ENCODE measurements at places on chromosomes 7 and 10.

DNA sequence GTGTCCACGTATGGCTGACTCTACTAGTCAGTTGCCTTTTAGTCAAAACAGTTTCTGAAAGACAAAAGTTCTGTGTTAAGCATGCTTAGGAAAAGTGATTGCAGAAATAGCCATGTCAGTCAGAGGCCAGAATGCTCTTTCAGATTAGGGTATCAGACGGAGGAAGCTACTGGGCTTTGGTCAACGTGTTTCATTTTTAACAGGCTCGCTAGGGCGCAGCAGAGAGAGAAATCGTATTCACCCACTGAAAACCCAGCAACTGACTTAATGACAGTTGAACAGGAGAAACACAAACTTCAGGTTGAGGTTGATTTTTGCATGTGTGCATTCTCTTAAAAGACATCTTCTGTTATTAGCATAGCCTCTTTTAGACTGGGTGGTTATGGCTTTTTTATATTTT is 322.6 kb upstream of the KIAA1217 start:
- H3K4me1 ChIP-seq, result no peaks in the 10 kb centered on the region
- no peak for DNase-seq
- H3K36me3 ChIP-seq, result no peaks in the 10 kb centered on the region
- H3K27ac ChIP-seq, result no peak overlapping the region
- no peak overlapping the region for H3K4me3 ChIP-seq

DNA sequence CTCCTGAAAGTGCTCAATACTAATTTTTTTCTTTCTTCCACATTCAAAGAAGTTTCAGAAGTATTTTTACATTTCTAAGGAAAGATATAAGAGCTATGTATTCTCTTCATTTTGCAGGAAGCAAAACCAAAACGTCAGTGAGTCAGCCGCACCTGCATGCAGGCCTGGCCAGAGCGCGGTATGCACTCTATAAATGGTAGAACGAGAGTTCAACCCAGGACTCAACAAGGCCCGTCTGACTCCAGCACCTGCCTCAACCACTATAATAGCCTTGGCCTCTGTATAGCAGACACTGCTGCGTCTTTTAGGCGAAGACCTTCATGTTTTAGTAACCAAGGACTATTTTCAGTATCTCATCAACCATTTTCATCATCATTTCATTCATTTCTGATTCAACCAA is 113.2 kb downstream of the KMT2E start:
- no peak overlapping the region for H3K4me3 ChIP-seq
- no peak for DNase-seq
- no peak overlapping the region for H3K27ac ChIP-seq
- H3K36me3 ChIP-seq, result 0 out of 2 replicates have a peak, but pooled peaks cover 4% of the 10 kb centered on the region
- H3K4me1 ChIP-seq, result peaks cover 4% of the 10 kb centered on the region
- no peaks in the 10 kb centered on the region for H3K27me3 ChIP-seq

DNA sequence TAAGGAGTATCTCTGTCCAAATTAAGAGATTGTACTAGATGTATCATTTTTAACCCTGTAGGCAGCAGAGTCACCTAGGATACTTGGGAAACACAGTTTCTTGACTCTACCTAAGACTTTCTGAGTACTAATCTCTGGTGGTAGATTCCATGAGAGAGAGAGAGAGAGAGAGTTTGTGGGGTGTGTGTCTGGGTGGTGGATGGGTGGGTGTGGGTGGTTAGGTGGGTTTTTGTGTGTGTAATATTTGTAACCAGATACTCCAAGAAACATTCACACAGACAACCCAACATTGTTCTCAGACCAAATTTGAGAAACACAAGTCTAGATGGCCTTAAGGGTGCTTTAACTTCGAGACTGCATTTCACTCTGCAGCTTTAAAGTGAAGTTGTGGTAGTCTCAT is 215.2 kb downstream of the PRKG1 start:
- DNase-seq, result no peak
- no peaks in the 10 kb centered on the region for H3K36me3 ChIP-seq
- no peak overlapping the region for H3K4me3 ChIP-seq
- peaks cover 8% of the 10 kb centered on the region for H3K4me1 ChIP-seq

DNA sequence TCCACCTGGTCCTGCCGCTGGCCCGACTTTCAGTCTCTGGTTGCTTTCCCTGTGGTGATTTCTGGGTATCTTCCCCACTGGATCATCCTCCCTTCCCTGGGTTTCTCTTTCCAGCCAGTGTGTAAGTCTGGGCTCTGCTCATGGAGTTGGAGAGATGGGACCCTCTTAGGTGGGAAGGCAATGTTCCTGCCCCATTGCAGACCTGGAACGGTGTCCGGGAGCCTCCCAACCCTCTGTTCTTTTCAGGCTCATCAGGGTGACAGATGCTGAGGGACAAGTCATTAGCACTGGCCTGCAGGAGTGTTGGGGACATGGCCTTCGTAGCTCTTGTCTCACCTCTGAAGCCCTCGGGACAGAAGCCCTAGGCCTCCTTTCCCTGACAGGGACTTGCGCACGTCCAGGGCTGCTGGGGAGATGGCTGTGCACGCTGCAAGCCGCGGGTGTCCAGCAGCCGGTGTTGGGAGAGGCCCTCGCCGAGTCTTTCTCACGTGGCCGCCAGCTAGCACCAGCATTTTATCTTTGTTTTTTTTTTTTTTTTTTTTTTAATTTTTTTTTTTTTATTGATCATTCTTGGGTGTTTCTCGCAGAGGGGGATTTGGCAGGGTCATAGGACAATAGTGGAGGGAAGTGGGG is 17.2 kb downstream of the ZNF783 start:
- no peak overlapping the region for H3K27ac ChIP-seq
- H3K4me3 ChIP-seq, result no peak overlapping the region
- H3K27me3 ChIP-seq, result no peaks in the 10 kb centered on the region
- peaks cover 17% of the 10 kb centered on the region for H3K36me3 ChIP-seq

DNA sequence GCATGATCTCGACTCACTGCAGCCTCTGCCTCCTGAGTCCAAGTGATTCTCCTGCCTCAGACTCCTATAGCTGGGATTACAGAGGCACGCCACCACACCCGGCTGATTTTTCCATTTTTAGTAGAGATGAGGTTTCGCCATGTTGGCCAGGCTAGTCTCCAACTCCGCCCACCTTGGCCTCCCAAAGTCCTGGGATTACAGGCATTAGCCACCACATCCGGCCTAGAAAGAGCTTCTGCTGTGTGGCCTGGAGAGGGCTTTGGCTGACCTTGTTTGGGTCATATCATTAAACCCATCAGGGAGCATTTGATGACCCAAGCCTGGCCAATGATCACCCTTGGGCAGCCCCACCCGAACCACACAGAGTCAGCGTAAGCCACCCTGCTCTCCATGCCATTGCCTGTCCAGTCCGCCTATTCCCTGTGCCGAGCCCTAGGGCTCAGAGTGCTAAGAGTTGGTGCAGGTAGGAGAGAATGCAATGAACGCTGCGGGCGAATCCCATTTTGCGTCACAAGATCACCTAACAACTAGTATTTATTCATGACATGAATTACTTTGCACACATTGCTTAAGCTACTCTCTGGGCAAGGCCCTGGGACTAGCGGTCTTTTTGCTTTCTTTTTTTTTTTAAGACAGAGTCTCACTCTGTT is 22.3 kb upstream of the GDI2 start:
- H3K27me3 ChIP-seq, result no peaks in the 10 kb centered on the region
- no peak overlapping the region for H3K4me3 ChIP-seq
- H3K36me3 ChIP-seq, result no peaks in the 10 kb centered on the region
- no peak for DNase-seq
- no peaks in the 10 kb centered on the region for H3K4me1 ChIP-seq

- peak; percentile 66 for DNase-seq
- H3K27me3 ChIP-seq, result no peaks in the 10 kb centered on the region
- H3K36me3 ChIP-seq, result no peaks in the 10 kb centered on the region
- H3K4me1 ChIP-seq, result peaks cover 9% of the 10 kb centered on the region
- peak overlapping the region; percentile 59 for H3K4me3 ChIP-seq
These were observed 162.3 kb downstream of the ZMYND11 start for GRCh38 chr10:297567-297966.

DNA sequence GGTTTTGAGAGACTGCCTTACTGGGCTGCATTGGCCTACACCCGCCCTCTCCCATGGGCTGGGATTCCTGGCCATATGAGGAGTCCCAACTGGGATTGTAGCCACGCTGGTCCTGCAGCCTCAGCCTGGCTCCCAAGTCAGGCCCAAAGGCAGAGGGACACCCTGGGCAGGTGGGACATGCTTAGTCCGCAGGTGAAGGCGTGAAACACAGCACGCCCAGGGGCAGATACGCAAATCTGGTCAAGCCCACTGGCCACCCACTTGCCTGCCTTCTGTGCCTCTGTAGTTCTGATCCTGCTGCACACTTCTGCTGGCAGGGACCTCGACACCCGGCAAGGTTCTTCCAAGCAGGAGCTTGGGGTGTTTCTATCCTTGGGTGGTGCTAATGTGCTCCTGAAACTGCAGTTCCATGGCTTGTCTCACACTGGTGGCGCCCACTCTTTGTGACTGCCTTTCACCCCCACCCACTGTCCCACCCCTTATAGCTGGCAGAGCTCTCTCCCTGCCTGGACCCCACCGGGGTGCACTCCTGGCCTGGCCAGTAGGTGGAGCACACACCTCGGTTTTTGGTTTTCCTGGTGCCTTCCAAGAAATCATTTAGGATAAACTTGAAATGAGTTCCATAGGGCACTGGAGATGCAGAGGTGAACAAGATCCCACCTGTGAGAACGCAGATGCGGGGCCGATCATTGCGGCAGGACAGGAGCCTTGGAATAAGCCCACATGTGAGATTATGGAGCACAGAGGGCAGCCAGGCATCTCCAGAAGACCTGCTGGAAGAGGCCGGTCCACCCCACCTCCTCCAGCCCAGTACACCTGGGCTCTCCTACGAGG is 47.9 kb downstream of the MKI67 start:
- H3K4me3 ChIP-seq, result no peak overlapping the region
- no peaks in the 10 kb centered on the region for H3K27me3 ChIP-seq
- DNase-seq, result peak; percentile 66
- no peaks in the 10 kb centered on the region for H3K36me3 ChIP-seq
- no peak overlapping the region for H3K27ac ChIP-seq

- H3K4me1 ChIP-seq, result peaks cover 34% of the 10 kb centered on the region
- H3K36me3 ChIP-seq, result no peaks in the 10 kb centered on the region
- peak overlapping the region; percentile 29 for H3K4me3 ChIP-seq
- DNase-seq, result peak; percentile 89
- H3K27me3 ChIP-seq, result no peaks in the 10 kb centered on the region
These were observed 43.7 kb downstream of the UNC5B start for GRCh38 chr10:71255808-71256660.

- peaks cover 8% of the 10 kb centered on the region for H3K4me1 ChIP-seq
- H3K36me3 ChIP-seq, result no peaks in the 10 kb centered on the region
- no peak for DNase-seq
- H3K4me3 ChIP-seq, result no peak overlapping the region
These were observed 104.4 kb upstream of the FAM3C start for GRCh38 chr7:121500360-121501058.

- H3K27me3 ChIP-seq, result no peaks in the 10 kb centered on the region
- DNase-seq, result no peak
- H3K4me3 ChIP-seq, result no peak overlapping the region
- H3K27ac ChIP-seq, result no peak overlapping the region
- no peaks in the 10 kb centered on the region for H3K4me1 ChIP-seq
These were observed 86.3 kb downstream of the FGFR2 start for GRCh38 chr10:121511943-121512342.

DNA sequence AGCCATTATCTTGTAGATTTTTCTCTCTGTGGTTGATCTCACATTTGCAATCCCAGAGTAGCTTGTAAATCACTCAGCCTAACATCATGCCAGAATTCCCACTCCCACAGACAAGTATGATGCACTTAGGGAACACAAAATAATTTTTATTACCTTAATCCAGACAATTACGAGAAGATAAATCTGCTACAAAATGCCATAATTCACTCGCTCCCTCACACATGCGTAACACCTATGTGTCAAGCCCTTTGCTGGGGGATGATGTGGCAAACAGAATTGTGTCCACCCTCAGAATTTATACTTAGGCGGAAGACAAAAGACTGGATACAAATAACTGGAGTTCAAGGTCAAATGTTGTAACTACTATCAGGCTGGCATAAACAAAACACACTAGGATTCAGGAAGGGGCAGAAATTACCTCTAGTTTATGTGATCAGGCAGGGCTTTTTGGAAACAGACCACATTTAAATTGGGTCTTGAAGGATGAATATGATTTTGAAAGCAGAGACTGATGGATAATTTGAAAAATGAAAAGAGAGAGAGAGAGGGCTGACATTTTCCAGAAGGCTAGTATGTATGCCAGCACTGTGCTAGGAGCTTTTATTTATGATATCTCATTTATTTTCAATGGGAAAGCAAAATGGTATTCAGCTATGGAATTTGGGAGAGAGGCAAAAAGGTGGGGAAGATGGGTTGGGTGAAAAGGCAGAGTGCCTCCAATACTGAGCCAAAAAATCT is 69.8 kb downstream of the DOCK4 start:
- no peak overlapping the region for H3K4me3 ChIP-seq
- no peaks in the 10 kb centered on the region for H3K4me1 ChIP-seq
- no peaks in the 10 kb centered on the region for H3K36me3 ChIP-seq

DNA sequence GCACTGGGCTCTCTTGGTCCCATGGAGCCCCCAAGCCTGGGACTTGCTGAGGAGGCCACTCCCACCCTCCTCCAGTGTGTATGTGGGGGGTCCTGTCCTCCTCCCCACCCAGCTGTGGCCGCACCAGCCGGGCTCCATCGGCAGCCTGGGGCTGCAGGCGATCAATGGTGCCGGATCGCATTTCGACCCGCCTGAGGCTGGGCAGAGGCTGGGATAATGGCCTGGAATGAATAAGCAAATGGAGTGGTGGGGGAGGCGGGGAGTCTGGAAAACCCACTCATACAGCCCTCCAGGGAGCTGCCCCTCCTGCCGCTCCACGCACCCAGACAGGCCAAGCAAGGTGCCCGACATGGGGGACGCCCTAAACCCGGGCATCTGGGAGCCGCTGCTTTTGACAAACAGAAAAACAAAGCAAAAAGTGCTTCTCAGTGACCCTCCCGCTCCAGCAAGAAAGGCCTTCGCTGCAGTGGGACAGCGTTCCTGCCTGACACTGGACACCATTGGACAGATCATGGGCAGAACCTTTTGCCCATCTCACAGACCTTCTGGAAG is 160.5 kb downstream of the NRF1 start:
- H3K36me3 ChIP-seq, result no peaks in the 10 kb centered on the region
- H3K4me3 ChIP-seq, result no peak overlapping the region

DNA sequence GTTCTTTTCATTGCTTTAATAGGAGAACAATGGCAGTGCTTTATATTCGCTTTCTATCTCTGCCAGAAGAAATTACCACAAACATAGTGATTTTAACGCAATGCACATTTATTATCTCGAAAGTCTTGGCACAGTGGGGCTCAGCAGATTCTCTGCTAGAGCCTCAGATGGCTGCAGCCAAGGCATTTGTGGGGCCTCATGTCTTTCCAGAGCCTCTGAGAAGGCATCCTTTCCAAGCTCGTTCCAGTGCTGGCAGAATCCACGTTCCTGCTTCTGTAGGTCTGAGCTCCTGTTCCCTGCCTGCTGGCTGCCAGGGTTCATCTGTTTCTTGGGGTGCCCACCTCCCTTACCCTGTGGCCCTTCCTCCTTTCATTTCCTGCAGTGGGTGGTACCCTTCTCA is 60.2 kb downstream of the LRRC18 start:
- no peaks in the 10 kb centered on the region for H3K4me1 ChIP-seq
- no peak overlapping the region for H3K27ac ChIP-seq
- H3K4me3 ChIP-seq, result no peak overlapping the region
- no peak for DNase-seq
- no peaks in the 10 kb centered on the region for H3K36me3 ChIP-seq

- H3K36me3 ChIP-seq, result no peaks in the 10 kb centered on the region
- H3K4me1 ChIP-seq, result no peaks in the 10 kb centered on the region
- no peak overlapping the region for H3K27ac ChIP-seq
- no peak for DNase-seq
- peaks cover 45% of the 10 kb centered on the region for H3K27me3 ChIP-seq
These were observed 7.7 kb downstream of the CHST15 start for GRCh38 chr10:124085680-124086079.

All from GM23248 (cell line).